ENCODE measurements at places on chromosomes 2 and 18.

GRCh38 chr2:30747206-30747605 lies 60.0 kb downstream of the CAPN13 start:
- DNase-seq: no peak

GRCh38 chr18:58028109-58028784 lies 15.8 kb upstream of the NEDD4L start:
- DNase-seq: no peak

GRCh38 chr2:133248264-133248663 lies 320.0 kb downstream of the NCKAP5 start:
- DNase-seq: no peak

GRCh38 chr2:229191413-229191812 lies 79.7 kb downstream of the PID1 start:
- DNase-seq: no peak

DNA sequence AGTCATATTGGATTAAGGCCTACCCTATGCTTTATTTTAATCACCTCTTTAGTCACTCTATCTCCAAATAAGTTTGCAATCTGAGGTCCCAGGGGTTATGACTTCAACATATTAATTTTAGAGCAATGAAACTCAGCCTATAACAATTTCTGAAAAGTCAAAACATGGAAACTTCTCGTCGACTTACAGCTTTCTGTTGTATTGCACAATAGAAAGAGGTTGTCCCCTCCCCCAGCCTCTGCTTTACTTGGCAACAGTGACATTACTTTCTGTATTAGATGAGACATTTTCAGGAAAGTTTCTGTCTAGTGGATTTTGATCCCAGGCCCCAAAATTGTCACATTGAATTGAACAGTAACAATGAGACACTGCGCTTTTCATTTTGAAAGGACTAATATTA lies 326.4 kb downstream of the THSD7B start:
- DNase-seq: no peak

GRCh38 chr2:234960175-234961088 lies 8.6 kb downstream of the SH3BP4 start:
- no peak for DNase-seq

- no peak for DNase-seq
Measured at GRCh38 chr2:109436610-109437225, 177.0 kb downstream of the SEPTIN10 start.

DNA sequence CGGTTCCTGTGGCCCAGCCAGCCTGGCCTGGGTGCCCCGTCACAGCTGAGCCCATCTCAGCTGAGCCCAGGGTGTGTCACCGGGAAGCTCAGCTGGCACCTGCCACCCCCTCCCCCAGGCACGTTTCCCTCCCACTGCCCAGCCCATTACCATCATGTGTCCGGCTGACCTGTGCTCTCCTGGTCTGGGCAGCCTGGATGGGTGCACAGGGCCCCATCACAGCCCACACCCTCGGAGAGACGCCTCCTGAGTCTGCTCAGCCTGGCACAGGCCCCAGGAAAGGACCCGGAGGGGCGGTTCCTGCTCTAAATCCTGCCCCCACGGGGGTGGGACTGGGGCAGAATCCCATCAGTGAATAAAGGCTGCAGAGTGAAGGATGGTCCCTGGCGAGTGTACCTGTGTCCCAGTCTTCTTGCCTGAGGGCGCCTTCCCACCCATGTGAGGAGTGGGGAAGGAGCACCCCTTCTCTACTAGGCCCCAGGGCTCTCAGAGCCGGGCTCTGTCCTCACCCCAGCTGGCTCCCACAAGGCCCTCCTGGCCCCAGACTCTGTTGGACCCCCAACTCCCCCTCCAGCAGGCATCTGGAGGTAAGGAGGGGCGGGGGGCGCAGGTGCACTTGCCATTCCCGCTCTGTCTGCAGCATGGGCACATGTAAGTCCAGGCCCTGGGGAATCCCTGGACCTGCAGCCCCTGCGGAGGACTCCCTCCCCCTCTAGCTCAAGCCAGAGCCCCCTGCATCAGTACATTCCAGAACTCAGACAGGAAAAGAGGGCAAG lies 21.2 kb downstream of the GPC1 start:
- no peak for DNase-seq

DNA sequence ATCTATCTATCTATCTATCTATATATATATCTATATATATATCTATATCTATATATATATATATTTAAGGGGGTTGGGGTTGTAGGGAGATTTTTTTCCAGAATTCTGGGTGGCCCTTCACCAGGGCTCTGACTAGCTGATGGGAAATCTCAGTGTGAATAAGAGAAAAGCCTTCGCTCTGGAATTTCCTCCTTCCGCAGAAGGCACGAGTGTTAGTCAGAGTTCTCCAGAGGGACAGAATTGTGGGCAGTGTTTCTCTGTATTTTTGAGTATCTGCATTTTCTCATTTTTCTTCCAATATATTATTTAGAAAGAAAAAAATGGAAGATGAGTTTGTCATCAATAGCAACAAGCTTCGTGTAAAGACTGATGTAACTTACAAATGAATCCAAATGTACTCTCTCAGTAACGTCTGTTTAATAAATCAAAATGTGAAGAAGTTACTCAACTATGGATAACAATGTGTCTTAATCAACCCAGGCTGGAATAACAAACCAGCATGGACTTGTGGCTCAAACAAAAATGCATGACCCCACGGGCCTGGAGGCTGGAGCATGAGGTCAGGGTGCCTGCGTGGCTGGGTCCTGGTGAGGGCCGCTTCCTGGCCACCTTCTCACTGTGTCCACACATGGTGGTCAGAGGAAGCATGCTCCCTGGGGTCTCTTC lies 10.6 kb upstream of the SNTG2 start:
- no peak for DNase-seq

GRCh38 chr18:77528872-77529271 lies 279.2 kb downstream of the GALR1 start:
- DNase-seq: no peak

DNA sequence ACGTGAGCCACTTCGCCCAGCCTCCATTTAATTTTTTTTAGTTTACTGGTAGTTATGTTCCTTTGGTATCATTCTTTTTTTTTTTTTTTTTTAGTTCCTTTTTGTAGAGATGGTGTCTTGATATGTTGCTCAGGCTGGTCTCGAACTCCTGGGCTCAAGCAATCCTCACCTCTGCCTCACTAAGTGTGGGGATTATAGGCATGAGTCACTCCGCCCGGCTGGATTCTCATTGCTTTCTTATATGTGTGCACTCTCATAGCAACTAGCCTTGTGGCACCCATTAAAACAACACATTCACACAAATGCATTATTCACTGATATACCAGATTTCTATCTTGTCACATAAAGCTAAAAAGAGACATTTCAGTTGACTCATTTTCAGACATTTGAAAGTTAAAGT lies 4.2 kb downstream of the TTC27 start:
- no peak for DNase-seq

DNA sequence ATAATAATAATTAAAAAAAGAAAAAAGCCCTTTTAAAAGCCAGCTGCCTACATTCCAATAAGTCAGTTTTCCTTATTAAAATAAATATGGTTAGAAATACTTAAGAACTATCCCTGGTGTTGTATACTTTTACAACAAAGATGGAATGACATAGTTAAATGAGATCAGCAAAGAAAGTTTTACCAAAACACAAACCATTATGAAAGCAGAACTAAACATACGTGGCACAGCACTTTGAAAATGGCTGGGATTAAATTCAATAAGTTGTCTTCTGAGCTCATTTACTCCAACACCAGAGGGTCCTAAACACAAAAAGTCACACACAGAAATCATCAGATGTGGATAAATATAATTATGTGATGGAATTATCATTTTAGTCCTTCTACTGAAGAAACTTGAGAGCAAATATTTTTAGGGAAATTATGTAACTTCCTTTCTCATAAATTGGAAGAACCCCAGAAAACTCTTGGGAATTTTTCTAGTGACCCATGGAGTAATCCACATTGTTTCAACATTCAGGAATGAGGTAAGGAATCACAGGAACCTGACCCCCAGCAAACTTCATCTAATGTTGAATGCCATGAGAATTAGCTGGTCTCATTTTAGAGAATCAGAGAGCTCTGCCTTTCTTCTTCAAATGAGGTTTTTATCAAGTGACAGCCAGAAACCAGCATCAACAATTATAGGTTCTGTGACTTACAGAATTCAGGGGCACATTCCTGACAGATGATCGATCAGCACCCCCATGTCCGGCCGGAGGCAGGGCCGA lies 11.5 kb upstream of the TMEM237 start:
- DNase-seq: no peak

DNA sequence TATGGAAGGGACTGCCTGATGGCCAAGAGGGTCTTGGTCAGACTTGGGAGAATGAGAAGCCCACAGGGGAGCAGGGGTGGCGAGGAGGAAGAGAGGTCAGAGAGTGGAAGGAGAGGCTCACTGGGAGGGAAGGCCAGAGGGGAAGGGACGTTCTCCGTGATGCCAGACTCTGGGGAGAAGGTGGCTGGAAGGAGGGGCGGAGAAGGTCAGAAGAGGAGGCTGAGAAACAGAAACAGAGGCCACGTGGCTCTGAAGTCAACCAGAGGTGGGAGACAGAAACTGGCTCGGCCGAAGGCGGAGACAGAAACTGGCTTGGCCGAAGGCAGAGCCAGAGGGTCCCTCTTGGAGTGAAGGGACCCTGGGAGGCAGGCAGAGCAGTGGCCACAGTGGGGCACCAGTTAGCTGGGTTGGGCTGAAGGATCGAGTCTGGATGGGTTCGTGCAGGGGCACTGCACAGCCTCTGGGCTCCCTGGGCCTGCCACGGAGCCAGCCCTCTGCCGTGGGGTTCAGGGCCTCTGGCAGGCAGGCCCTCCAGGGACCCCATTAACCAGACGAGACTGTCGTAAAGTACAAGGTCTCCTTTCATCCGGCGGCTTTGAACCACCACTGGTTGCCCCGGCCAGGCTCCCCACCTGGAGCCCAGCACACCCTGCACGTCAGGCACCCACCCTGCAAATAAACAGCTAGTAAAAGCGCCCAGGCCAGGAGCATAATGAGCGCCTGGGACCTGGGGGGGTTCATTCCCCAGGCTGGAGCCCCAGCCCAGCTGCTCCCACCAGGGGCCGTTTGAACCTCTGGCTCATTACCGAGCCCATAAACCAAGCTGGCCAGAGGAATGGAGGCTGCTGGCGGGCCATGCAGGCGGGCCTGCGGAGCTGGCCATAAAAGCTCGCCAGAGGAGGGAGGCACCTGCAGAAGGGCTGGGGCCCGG lies 218.8 kb downstream of the DYSF start:
- DNase-seq: no peak

DNA sequence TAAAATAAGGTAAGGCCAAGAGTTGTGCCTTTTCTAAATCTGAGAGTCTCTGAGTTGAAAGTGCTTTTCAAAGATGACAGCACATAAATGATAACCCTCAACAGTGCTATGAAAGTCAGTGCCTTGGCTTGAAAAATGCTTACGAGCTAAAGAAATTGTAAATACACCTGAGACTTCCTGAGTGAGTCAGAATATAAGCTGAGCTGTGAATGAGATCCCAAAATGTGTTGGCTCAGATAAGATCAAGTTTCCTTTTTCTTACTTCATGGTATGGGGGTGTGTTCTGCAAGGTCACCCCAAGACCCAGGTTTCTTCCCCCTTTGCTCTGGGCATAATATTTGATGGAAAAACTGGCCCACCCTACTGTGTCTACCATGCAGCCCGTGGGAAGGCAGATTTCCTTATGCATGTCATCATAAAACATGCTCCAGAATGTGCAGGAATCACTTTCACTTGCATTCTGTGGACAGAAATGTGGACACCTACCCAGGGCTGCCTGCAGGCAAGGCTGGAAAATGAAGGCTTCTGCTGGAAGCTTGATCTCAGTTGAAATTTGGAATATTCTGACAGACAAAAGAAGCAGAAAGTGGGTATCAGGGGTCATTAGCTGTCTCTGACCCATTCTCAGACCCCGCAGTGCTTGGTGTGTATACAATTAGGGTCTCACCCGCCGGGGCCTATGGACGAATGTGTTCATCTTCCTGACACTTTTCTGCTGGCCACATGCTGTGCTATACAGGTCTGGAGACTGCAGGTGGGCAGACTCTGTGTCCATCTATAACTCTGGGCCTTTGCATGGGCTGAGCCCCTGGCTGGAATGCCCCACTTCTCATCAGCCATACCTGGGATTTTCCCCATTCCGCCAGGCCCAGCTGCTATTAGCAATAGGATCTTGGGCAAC lies 212.6 kb downstream of the SH3RF3 start:
- DNase-seq: no peak

- no peak for DNase-seq
Measured at GRCh38 chr2:238259061-238260020, 19.5 kb upstream of the HES6 start.

DNA sequence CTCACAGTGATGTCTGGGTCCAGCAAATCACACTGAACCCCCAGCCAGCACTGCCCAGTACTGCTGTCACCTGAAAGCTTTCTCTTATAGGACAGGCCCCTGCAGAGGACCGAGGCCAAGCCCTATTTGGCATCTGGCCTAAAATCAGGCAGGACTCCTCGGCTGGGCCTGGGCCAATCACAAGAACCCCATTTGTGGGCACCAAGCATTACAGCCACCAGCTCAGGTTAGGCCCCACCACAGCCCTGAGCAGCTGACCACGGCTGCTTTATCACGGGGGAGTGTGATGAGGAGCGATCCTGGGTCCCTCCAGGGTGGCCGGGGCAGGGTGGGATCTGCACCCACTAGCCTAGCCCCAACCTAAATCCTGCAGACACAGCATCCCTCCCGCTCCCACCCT lies 8.2 kb downstream of the BIN1 start:
- no peak for DNase-seq

GRCh38 chr18:37421341-37422077 lies 144.1 kb downstream of the CELF4 start:
- DNase-seq: no peak

- no peak for DNase-seq
Measured at GRCh38 chr2:150171065-150171548, 316.4 kb downstream of the RND3 start.

- DNase-seq: no peak
Measured at GRCh38 chr2:5740053-5740452, 47.9 kb downstream of the SOX11 start.

- no peak for DNase-seq
Measured at GRCh38 chr2:233218836-233219235, 32.6 kb upstream of the ATG16L1 start.

DNA sequence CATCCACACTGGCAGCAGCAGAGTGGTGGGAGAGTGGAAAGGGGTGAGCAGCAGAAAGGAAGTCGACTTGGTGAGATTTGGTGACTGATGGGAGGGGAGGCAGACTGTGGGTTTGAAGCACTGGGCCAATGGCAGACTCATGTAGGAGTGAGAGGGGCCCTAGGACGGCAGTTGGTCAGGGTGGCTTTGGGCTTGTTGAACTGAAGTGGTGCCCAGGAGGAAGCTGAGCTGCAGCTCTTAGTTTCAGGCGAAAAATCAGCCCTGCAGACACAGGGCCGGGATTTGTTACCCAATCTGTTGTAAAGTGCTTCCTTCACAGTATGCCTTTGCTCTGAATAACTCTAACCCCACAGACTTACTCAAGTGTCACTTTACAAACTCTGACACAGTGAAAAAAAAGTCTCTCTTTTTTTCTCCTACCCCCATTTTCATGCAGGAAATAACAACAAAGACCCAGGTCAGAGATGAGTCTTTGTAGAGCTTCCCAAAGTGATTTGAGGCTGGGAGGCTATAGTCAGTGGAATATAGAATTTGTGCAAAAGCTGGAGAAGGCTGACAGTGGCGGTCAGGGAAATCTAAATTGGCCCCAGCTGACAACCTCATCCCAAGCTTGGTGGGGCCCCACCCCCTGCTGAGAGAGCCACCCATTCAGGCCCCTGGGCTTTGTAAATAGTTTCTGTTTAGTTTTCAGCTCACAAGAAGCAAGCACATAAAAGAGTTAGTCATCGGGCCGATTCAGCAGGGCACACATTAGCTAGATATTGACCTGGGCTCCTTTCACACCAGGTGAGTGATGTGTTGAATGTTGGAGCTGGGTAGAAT lies 226.9 kb downstream of the VAPA start:
- DNase-seq: no peak
